ENCODE measurements at places on chromosomes 13 and 19.

- no peak for DNase-seq
Measured at GRCh38 chr13:106488076-106488475, 47.4 kb downstream of the EFNB2 start.

- peak; percentile 57 for DNase-seq
Measured at GRCh38 chr19:5292822-5293611, 47.6 kb downstream of the PTPRS start.

GRCh38 chr19:38693380-38694223, 46.2 kb downstream of the ACTN4 start:
- DNase-seq: no peak

- peak; percentile 43 for DNase-seq
Measured at GRCh38 chr13:42720113-42720857, 61.1 kb upstream of the FAM216B start.

DNA sequence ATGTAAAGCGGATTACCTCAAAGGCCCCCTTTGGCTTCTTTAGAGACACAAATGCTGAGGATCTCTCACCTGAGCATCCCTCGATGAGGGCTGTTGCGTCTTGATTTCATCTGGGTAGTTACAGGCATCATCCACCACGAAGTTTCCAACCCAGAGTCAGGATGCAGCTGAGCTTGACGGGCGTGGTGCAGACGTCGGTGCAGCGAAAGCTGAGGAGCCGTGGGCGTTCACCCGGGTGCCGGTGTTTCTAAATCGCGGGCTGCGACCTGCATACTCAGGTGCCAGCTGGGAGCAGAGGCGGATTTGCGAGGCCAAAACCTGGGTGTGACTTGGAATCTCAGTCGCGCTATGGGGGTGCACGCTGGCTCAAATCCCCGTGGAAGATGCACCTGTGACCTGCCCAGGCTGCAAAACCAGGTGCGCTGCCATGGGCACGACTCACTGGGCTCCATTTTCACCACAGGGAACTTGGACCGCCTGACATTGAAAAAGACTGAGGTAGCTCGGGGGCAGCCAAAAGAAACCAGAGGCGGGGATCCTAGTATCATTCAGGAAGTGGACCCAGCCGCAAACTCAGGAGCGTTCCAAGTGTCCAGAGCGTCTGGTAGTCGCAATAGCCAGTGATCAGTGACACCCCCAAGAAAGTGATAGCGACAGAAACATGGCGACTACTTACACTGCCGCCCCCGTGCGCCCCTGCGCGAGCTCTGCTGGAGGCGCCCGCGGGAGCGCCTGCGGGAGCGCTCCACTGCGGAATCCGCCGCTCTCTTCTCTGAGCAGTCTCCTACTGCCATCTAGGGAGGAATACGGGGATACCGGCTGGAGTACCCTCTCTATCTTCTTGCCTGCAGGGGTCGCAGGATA, 36.4 kb upstream of the IGFL4 start:
- peak; percentile 78 for DNase-seq

GRCh38 chr19:52444506-52444905, 8.8 kb upstream of the ZNF578 start:
- no peak for DNase-seq

DNA sequence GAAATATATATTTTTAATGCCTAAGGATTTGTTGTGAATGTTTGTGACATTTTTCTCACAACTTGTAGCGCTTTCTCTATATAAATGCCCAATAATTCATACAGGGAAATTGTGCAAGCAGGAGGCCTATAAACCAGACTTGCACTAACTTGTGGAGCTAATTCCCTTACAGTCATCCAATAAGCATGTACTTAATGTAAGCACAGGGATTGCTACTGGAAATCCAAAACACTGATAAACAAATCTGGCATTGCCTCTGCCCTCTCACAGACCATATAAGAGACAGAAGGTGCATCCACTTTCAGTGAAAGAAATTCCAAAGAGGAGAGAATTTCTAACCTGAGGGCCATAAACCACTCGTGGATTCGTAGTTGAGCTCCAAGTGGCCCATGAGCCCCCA, 518.8 kb downstream of the MYO16 start:
- DNase-seq: no peak

DNA sequence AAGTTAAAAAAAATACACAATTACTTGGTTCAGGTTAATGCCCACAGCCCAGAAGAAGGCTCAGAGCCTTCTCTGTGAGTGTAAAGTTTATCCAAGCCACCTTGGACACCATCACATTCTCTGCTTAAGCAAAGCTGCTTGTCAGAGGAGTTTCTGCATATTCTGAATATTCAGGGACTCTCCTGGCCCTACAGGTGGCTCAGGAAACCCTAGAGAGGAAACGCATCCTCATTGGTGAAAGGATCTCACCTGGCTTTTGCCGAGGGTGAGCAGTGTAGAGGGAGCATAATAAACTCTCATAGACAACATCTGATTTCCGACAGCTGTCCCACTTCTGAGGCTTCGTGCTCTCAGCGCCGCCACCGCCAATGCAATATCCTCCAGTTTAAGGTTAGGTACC, 239.9 kb upstream of the TSHZ3 start:
- no peak for DNase-seq

- DNase-seq: peak; percentile 30
Measured at GRCh38 chr13:75480671-75481175, 1.2 kb downstream of the TBC1D4 start.

GRCh38 chr13:104001766-104002165, 935.5 kb upstream of the SLC10A2 start:
- no peak for DNase-seq

DNA sequence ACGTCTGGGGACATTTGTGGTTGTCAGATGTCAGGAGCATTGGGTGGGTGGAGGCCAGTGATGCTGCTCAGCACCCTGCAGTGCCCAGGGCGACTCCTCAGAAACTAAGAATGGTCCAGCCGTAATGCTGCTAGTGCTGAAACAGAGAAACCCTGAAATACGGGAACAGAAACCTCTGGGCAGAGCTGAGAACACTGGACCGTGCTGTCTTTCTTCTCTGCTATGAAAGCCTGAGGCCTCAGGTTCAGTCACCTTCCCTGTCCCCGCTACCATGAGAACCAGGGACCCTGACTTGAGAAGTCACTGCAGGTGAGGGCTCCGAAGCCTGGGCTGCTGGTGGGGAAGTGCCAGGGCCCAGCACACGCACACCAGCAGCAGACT, 13.4 kb downstream of the CAPS start:
- no peak for DNase-seq

DNA sequence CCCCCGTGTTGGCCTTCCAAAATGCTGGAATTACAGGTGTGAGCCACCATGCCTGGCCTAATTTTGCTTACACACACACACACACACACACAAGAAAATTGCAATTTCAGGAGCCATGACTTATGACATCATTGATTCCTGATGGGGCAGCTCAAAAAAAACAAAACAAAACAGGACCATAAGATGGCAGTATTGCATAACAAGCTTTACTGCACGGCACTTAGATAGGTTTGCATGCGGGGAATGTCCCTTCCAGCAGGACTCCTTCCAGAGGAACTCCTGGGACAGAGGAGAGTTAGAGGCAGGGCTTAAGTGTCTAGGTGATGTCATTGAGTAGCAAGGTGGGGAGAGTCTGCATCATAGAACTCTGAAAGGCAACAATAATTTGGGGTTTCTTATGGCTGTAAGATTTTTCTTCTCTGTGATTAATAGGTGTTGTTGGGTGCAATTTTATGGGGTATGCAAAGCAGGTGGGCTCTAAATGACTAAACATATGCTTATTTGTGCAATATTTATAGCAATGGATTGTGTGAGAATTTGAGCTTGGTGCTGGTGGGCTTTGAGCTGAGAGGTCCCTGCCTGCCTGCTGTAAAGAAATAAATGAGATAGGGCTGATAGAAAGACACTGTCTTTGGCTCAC, 9.0 kb upstream of the ACSBG2 start:
- DNase-seq: peak; percentile 6

DNA sequence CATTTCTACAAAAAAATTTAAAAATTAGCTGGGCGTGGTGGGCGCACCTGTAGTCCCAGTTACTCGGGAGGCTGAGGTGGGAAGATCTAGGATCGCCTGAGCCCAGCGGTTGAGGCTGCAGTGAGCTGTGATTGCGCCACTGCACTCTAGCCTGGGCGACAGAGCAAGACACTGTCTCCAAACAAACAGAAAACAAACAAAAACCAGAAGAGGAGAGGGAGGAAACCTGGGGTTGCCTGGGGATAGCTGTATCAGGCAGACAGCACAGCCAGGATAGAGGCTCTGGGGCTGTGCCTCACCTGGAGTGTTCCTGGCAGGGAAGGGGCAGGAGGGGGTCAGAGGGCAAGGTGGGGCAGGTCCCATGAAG, 2.6 kb upstream of the POLR2E start:
- DNase-seq: no peak

- no peak for DNase-seq
Measured at GRCh38 chr13:104021806-104022397, 955.7 kb upstream of the SLC10A2 start.

- no peak for DNase-seq
Measured at GRCh38 chr19:31448221-31448657, 99.0 kb upstream of the TSHZ3 start.

DNA sequence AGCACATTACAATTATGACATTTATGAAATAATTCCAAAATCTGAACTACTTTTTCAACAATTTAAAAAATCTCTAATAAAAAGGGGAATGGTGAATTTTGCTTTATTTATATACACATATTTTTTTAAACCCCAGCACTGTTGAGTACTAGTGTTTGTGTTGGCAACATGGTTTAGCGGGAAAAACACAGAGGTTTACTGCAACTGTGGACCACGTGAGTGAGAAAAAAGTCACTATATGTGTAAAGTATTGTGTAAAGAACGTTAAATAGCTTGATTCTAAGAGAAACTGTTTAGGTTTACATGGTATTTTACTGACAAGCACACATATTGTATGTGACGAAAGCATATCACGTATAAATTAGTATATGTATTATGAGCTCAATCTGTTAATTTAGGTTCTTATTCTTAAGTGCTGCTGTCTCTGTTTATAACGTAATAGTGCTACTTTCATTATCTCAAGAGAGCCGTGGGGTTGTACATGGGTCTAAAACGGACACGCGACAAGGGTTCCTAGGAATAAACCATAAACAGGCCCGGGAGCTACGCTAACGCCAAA, 617 bp downstream of the SKA3 start:
- peak; percentile 48 for DNase-seq

DNA sequence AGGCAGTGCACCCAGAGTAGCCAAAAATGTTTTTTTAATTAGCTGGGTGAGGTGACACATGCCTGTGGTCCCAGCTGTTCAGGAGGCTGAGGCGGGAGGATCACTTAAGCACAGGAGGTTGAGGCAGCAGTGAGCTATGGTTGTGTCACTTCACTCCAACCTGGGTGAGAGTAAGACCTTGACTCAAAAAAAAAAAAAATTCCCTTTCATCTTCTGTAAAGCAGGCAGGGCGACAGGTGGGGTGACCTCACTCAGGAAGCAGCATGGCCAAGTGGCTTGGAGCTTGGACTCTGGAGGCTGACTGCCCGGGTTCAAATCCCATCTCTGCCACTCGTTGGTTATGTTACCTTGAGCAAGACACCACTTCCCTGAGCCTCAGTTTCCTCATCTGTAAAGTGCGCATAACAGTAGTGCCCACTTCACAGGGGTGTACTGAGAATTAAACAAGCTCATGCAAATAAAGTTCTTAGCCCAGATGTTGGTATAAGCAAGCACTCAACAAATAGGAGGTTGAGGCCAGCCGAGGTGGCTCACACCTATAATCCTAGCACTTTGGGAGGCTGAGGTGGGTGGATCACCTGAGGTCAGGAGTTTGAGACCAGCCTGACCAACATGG, 48.3 kb downstream of the MAP4K1 start:
- DNase-seq: no peak

DNA sequence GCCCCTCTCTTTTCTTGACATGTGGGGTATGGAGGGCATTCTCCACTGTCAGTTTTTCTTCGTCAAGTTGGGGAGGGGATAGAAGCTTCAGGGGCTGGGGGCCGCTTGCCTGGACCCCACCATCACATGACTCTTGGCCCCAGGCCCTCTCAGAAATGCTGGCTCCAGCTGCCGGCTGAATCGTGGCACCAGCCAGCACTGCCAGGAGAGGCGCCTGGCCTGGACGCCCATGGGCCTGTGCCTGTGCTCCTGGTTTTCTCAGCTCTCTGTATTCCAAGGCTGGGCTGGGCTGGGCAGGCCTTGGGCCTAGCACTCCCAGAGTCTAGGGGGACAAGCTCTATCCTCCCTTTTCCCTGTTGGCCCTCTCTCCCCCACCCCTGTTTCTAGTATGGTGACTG, 38.6 kb downstream of the LYL1 start:
- no peak for DNase-seq

DNA sequence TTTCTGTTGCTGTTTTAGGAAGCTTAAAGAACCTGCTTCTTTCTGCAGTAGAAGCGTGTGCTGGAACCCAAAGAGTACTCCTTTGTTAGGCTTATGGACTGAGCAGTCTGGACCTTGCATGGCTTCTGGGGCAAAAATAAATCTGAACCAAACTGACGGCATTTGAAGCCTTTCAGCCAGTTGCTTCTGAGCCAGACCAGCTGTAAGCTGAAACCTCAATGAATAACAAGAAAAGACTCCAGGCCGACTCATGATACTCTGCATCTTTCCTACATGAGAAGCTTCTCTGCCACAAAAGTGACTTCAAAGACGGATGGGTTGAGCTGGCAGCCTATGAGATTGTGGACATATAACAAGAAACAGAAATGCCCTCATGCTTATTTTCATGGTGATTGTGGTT, 103.1 kb downstream of the TNFRSF19 start:
- no peak for DNase-seq

- no peak for DNase-seq
Measured at GRCh38 chr19:3336680-3337523, 29.5 kb upstream of the NFIC start.

DNA sequence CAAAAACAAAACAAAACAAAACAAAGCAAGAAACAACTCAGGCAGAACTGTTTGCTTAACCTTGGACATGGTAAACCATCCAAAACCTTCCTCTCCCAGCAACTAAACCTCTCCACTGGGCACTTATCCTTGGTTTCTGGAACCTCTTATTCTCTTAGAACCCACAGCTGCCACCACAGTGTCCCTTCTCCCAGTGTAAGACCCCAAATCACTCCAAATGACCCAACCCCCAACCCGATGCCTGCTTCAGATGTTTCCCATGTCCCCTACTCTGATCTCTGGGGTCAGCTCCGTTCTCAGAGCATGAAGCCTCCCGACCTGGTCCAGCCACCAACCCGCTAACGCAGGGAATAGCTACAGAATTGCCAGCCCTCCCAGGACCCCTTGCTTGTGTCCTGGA, 972 bp downstream of the KLK2 start:
- DNase-seq: no peak

GRCh38 chr13:94416454-94417080, 62.9 kb downstream of the DCT start:
- peak; percentile 53 for DNase-seq

GRCh38 chr13:25934127-25934526, 117.7 kb downstream of the SHISA2 start:
- DNase-seq: no peak

Measured in NCI-H2227 treated with DMSO at 0.1 percent for 48 hours (cell line).